ENCODE measurements at places on chromosomes 2 and 18.
A peak's percentile ranks its signal among the peaks of the same experiment; 100 is the strongest.

GRCh38 chr18:6444466-6445228 lies 29.9 kb upstream of the L3MBTL4 start:
- DNase-seq, result no peak

GRCh38 chr2:19359021-19359357 lies 566 bp upstream of the OSR1 start:
- no peak for DNase-seq

- peak; percentile 52 for DNase-seq
These were observed 40.1 kb upstream of the GPD2 start for GRCh38 chr2:156396126-156396525.

GRCh38 chr2:211457325-211457724 lies 900.9 kb downstream of the CPS1 start:
- no peak for DNase-seq

- DNase-seq, result no peak
These were observed 21.7 kb upstream of the LRRTM1 start for GRCh38 chr2:80326214-80326613.

DNA sequence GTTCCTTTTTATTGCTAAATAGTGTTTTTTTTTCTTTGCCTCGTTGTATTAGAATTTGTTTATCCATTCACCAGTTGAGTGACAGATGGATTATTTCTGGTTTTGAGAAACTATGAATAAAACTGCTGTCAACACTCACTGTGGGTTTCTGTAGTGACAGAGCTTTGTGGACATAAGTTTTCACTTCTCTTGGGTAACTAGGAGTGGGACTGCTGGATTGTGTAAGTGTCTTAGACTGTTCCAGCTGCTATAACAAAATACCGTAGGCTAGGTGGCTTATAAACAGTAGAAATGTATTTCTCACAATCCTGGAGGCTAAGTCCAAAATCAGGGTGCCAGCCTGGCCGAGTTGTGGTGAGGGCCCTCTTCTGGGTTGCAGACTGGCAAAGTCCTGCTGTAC lies 71.9 kb downstream of the TNFRSF11A start:
- no peak for DNase-seq

Data from GM06990 (cell line).